ENCODE measurements at places on chromosomes 11 and 22.

DNA sequence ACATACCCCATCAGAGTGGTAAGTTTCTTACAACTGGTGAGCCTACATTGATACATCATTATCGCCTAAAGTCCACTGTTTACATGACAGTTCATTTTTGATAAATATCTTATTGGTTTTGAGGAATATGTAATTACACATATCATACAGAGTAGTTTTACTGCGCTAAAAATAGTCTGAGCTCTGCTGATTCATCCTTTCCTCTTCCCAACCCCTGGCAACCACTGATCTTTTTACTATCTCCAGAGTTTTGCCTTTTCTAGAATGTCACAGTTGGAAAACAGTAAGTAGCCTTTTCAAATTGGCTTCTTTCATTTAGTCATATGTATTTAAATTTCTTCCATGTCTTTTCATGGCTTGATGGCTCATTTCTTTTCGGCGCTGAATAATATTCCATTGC lies 112.8 kb downstream of the LARGE1 start:
- no peak for DNase-seq

- DNase-seq, result no peak
These were observed 12.1 kb upstream of the LRP5 start for GRCh38 chr11:68300076-68300830.

DNA sequence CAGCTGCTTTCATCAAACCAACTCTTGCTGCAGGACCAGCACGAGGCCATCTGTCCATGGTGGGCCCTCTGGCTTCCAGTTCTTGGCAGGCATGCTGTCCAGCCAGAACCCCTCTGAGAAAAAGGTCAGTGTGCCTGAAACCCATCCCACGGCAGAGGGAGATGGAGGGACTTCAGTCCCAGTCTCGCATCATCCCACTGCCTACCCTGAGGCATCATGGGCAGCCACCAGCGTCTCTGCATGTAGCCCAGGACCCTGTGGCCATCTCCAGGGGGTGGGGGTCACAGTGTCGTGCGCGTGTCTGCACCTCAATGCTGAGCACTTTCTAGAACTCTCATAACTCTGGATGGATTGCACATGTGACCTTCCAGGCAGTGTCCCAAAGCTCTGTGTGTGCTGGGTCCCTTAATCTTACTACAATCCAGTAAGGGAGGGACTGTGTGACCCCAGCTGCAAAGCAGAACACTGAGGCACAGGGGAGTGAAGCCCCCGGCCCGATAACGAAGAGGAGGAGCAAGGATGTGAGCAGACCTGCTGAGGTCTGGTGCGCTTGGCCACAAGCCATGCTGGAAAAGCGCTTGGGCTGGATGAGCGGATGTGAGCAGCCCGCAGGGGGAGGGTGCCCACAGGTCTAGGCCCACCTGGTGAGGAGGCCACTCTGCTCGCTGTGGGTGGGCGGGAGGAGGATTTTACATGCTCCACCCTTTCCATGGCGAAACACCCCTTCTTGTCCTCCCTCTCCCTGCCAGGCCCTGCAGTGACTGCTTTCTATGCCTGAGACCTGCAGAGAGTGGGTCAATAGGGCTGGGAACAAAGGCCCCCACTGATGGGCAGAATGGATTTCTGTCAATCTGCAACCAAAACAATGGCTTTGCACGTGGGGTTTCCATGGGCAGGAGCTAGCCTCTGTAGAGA lies 1401.0 kb downstream of the BRD1 start:
- DNase-seq, result no peak

GRCh38 chr11:63835158-63835545 lies 3.8 kb upstream of the MARK2 start:
- no peak for DNase-seq

DNA sequence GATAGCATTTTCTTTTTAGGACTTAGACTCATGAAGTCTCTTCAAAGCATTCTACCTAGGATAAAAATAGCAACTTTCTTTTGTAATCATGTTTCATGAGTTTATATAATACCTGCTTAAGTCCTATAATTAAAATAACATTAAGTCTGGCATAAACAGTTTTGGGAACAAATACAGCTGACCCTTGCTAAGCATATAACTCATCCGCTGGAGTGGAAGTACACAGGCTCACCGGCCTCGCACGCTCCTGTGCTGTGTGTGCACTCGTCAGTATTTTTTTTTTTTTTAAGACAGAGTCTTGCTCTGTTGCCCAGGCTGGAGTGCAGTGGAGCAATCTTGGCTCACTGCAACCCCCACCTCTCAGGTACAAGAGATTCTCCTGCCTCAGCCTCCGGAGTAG lies 221.8 kb downstream of the ADAMTS15 start:
- DNase-seq, result no peak

GRCh38 chr11:80383655-80384054 lies 942.8 kb upstream of the TENM4 start:
- DNase-seq, result no peak

DNA sequence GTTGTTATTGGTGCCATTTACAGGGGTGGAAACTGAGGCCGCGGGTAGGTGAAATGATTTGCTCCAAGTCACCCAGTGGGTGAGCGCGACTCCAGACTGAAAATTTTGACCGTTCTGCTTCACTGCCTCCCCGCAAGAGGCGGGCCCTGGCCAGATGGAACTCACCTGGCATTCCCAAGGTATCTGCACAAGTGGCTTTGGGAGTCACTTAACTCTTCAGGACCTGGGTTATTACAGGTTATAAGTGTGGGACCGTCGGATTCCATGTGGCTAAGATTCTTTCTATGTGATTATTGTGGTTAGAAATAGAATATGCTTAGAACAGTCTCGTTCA lies 598 bp downstream of the CABIN1 start:
- DNase-seq, result no peak

GRCh38 chr22:27624042-27624441 lies 177.5 kb downstream of the MN1 start:
- no peak for DNase-seq

DNA sequence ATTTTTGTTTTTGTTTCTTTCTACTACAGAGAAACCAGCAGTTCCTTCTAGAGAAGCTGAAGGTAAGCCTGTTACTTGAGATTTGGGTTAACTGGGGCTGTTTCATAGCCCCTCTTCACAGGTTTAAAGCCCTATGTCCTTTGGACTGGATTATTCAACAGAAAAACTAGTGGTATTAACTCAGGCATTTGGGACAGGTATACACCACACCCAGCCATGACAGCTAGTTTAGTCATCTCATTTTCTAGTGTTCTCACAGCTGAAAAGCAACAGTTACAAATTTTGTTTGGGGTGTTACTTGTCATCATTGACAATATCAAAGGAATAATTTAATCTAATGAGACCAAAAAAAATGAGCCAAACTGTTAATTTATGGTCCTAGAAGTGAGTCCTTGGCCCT lies 14.0 kb downstream of the LAYN start:
- DNase-seq, result no peak

- no peak for DNase-seq
These were observed 7.2 kb downstream of the CEP164 start for GRCh38 chr11:117334896-117335295.

DNA sequence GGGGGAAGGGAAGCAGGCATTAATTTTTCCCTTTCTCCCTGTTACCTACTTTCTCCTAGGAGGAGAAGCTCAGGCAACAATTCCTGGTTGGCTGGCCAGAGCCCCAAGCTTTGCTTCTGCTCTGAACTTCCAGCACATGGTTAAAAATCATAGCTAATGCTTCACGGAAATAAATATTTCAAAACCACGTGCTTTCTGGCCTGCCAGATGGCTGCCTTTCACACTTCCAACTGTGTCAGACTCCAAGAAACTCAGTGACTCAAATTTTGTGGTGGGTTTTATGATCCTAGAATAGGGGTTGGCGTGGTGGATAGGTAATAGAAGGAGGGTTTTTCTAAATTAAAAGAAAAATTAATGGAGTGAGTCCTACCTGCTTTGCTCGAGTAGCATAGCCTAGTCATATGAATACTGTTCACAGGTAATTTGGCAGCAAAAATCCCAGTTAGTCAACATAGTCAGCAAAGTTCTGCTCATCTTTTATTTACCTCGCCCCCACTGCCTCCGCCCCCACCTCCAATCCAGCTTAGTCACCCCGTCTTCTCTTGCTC lies 58.6 kb downstream of the SC5D start:
- no peak for DNase-seq

GRCh38 chr22:49783926-49784629 lies 43.6 kb downstream of the BRD1 start:
- no peak for DNase-seq

DNA sequence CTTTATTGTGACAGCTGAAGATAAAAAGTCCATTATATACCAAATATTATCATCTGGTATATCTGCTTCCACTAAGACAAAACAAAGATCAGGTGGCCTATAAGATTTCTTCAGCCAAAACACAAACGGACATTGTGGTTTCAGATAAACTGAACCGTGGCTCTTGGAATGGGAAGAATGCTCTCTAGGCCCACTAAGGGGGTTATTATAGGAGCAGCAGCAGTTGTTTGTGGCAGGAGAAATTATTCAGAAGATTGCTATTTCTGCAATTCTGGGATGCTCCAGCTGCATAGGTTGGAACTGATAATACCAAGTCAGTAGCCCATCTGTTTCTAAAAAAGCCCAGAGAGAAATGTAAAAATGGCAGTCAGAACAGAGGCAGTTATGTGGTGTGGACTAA lies 145.3 kb downstream of the NCAM1 start:
- no peak for DNase-seq

- no peak for DNase-seq
These were observed 13.6 kb upstream of the BID start for GRCh38 chr22:17787716-17788330.

GRCh38 chr11:126080161-126080941 lies 17.7 kb upstream of the CDON start:
- peak; percentile 67 for DNase-seq

DNA sequence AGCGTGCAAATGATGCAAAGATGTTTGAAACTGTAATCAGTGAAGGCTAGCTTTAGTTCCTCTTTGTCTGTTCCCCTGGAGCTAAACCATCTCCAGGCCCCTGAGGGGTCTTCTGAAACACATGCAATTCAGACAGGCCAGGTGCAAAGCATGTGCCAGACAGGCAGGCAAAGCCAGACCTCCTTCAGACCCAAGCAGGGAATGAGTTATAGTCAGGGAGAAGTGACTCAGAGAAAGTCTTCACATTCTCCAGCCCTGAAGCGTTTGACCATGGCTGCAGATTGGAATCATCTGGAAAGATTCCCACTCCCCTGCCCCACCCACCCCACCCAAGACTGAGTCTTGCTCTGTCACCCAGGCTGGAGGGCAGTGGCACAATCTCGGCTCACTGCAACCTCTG lies 187.0 kb upstream of the ISX start:
- DNase-seq, result no peak
